ENCODE measurements at places on chromosomes 2 and 18.

GRCh38 chr2:168180914-168181313 lies 66.5 kb downstream of the STK39 start:
- no peak for DNase-seq
- peaks cover 49% of the 10 kb centered on the region for H3K4me1 ChIP-seq
- H3K36me3 ChIP-seq = peaks cover 11% of the 10 kb centered on the region
- no peak overlapping the region for H3K27ac ChIP-seq
- H3K27me3 ChIP-seq = no peaks in the 10 kb centered on the region

DNA sequence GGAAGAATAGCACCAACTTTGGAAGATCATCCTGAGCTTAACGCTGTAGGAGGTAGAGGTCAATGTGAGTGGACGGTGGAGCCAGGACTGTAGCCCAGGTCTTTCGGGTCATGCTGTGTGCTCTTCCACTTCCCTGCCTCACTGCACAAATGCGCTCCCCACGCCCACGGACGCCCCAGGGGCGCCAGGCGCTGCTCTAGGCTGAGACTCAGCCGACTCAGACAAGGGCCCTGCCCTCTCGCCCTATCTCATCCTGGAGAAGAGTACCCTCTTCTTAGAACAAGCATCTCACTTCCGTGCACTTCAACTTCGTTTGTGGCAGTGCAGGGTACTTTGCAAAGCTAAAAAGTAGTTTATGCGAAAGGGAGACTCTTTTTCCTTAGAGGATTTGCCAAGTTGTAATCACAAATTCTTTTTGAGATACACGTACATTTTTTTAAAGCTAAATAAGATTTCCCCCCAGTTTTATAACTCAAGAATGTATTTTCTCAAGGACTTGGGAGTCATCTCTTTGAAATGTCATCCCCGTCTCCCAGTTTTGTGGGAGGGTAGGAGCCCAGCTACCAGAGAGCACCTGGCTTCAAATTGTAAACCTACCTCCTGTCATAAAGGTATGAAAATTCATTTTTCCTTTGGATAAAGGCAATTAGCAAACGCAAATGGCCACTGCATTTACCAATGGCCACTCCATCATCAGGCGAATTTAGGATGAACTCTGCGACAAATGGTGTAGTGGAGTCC lies 1.2 kb upstream of the PRELID3A start:
- H3K4me3 ChIP-seq = peak overlapping the region; percentile 85
- peaks cover 75% of the 10 kb centered on the region for H3K4me1 ChIP-seq
- no peak overlapping the region for H3K27ac ChIP-seq
- H3K27me3 ChIP-seq = no peaks in the 10 kb centered on the region
- H3K36me3 ChIP-seq = peaks cover 12% of the 10 kb centered on the region

- peaks cover 43% of the 10 kb centered on the region for H3K4me1 ChIP-seq
- DNase-seq = peak; percentile 32
- H3K36me3 ChIP-seq = no peaks in the 10 kb centered on the region
- peak overlapping the region; percentile 27 for H3K4me3 ChIP-seq
Measured at GRCh38 chr2:133884739-133885381, 316.6 kb upstream of the NCKAP5 start.

DNA sequence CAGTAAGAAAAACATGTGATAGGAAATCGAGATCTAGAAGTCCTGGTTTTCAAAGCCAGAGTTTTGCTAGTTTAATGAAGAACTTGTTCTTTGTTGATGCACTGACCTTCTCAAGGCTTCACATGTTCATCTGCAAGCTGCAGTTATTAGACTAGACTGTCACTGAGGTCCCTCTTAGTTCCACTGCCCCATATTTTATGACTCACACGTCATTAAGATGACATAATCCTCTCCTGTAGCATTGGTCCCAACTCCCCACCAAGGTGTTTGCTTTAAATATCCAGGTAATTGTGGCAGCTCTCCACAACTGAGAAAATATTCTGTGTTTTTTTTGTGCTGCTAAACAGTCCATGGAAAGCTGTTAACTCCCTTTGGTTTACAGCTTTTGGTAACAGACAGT lies 149.7 kb downstream of the MREG start:
- H3K27ac ChIP-seq = no peak overlapping the region
- H3K4me1 ChIP-seq = peaks cover 32% of the 10 kb centered on the region
- no peaks in the 10 kb centered on the region for H3K27me3 ChIP-seq

GRCh38 chr2:26848336-26849055 lies 564 bp downstream of the DPYSL5 start:
- no peak overlapping the region for H3K27ac ChIP-seq
- no peaks in the 10 kb centered on the region for H3K36me3 ChIP-seq
- DNase-seq = no peak
- H3K27me3 ChIP-seq = peaks cover 54% of the 10 kb centered on the region
- no peak overlapping the region for H3K4me3 ChIP-seq

- H3K27me3 ChIP-seq = peaks cover 53% of the 10 kb centered on the region
- H3K4me3 ChIP-seq = no peak overlapping the region
- no peak overlapping the region for H3K27ac ChIP-seq
- H3K36me3 ChIP-seq = no peaks in the 10 kb centered on the region
Measured at GRCh38 chr2:110863726-110864125, 131.4 kb downstream of the ACOXL start.

- peaks cover 3% of the 10 kb centered on the region for H3K27me3 ChIP-seq
- H3K36me3 ChIP-seq = 0 out of 2 replicates have a peak, but pooled peaks cover 4% of the 10 kb centered on the region
- peak overlapping the region; percentile 95 for H3K27ac ChIP-seq
Measured at GRCh38 chr18:415617-416612, 84.6 kb downstream of the COLEC12 start.

GRCh38 chr18:80109676-80110078 lies 615 bp downstream of the ADNP2 start:
- peak overlapping the region; percentile 84 for H3K27ac ChIP-seq
- DNase-seq = peak; percentile 32
- H3K36me3 ChIP-seq = peaks cover 1% of the 10 kb centered on the region
- H3K4me3 ChIP-seq = peak overlapping the region; percentile 87

GRCh38 chr2:52036024-52036423 lies 1004.1 kb upstream of the NRXN1 start:
- H3K4me1 ChIP-seq = peaks cover 5% of the 10 kb centered on the region
- DNase-seq = no peak
- H3K27ac ChIP-seq = no peak overlapping the region
- H3K4me3 ChIP-seq = no peak overlapping the region

Measured in HFFc6 (cell line).